Cardiac septum (tissue), 1 donor: ENCODE measurements at places on chromosomes 13 and 19. TPM values are rescaled to one million over a fixed set of nuclear protein-coding genes. Genes with fewer than 3 reads are reported as not detected.

DNA sequence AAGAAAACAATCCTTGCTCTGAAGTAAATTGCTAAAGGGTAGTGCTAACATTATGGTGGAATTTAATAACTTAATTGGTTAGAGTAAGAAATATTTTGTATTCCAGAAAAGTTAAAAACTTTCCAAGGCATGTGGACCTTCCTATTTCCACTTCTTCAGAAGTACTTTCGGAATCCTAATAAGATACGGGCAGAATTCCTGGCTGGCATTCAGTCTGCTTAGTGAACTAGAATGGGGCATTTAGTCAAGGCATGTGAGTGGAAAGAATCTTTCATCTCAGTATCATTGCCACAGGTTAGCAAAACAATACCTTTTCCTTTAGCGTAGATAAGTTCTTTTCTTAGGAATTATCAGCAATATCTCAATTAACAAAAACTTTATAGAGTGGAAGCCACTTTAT is 85.1 kb downstream of the TNFRSF19 start:
- DNase-seq: no peak

DNA sequence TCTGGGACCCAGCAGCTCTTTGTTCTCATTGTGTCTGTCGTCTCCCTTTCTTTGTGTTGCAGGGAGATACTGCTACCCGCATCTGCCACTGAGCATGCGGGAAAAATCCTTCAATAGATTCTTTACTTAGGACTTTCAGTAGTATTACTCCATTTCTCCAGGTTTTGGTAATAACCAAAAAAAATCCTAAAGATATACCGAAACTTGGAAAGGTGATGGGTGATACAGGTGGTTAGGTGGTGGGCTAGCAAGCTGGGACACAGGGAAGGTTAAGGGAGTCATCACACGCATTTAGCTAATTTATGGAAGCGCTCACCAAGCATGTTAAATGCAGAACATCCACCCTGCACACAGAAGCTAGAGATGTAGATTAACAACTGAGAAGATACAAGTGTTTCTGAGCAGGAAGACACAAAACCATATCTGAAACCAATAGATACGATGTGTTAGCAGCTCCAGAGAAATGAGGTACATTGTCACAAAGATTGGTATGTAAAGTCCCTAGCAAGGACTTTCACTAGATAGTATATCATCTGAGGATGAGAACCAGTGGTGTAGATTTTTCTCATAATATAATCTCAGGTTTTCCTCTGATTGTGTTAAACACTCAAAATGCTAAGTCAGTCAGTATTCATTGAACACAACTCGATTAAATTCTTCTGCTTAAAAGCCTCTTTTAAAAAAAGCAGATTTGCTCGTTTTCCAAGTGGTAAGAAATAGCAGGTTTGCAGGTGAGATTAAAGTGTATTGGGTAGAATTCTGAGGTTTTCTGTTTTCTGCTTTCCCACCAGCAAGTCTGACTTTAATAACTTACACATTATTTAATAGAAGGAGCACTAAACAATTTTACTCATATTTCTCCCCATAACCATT is 1.2 kb upstream of the SLAIN1 start:
- DNase-seq: no peak

GRCh38 chr19:46813839-46814358 is 25.5 kb upstream of the SLC1A5 start:
- DNase-seq: no peak

GRCh38 chr19:21264891-21265290 is 64.3 kb downstream of the ZNF708 start:
- no peak for DNase-seq

GRCh38 chr19:56321254-56321988 is 6.8 kb upstream of the ZSCAN5A start:
- DNase-seq: no peak

GRCh38 chr13:112975401-112975939 is 6.5 kb downstream of the MCF2L start:
- DNase-seq: no peak

DNA sequence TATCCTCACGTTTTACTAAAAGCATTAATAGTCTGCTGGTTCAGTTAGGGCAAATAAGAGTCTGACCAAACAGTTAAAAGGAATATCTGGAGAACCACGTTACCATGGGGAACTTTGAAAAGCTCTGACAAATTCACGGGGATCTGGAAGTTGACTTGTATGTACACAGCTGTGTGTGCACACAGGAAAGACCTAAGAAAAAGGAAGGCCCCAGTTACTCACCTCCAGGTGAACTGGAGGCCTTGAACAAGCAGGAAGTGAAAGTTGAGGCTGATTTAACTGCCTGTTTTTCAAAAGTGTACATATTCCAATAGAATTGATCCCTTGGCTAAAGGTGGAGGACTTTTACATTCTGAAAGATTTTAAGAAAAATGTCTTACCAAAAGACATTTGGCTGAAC is 1891.6 kb upstream of the PCDH20 start:
- no peak for DNase-seq

- no peak for DNase-seq
These were observed 21.9 kb downstream of the COMP start for GRCh38 chr19:18768997-18769891.

- DNase-seq: no peak
These were observed 505 bp upstream of the SHKBP1 start for GRCh38 chr19:40576151-40576584.

- no peak for DNase-seq
These were observed 229.7 kb downstream of the KCNRG start for GRCh38 chr13:50244713-50245574.

The COL4A2 gene
- 165 TPM for total RNA-seq

The SIPA1L3 gene
- 14.0 TPM for total RNA-seq

The ONECUT3 gene
- not detected for total RNA-seq

The CATSPERD gene
- not detected for total RNA-seq

The CRTC1 gene
- 8.8 TPM for total RNA-seq

The CD37 gene
- total RNA-seq: 4.8 TPM

The CEACAM4 gene
- total RNA-seq: 0.51 TPM

The IL4I1 gene
- 1.2 TPM for total RNA-seq

The GTF2F2 gene
- 20.2 TPM for total RNA-seq

The CFAP97D2 gene
- not detected for total RNA-seq
